ENCODE measurements at places on chromosomes 5 and 9.

DNA sequence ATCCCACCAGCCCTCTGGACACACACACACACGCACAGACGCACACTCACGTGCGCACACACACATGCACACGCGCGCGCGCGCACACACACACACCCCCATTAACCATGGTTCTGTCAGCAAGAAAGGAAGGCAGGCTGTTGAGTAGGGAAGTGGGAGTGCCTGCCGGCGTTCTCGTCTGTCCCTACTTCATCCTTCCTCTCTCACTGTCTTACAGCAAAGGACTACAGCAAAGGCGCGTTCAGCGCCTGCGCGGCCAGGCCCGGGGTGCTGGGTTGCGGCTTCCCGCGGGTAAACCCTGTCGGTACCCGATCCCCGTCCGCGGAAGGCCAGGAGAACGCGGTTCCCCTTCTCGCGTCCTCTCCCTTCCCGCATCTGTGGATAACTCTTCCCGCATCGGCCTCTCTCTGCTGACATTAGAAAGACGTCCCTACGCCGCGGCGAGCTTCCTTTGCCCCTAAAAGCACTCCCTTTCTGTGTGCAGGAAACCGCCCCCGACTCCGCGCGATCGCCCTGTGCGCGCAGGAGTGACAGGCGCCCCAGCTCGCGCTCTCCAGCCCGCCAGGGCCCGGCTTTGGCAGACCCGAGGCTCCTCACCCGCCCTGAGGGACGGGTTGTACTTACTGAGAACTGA, 219.2 kb downstream of the AGTPBP1 start:
- no peak for DNase-seq

DNA sequence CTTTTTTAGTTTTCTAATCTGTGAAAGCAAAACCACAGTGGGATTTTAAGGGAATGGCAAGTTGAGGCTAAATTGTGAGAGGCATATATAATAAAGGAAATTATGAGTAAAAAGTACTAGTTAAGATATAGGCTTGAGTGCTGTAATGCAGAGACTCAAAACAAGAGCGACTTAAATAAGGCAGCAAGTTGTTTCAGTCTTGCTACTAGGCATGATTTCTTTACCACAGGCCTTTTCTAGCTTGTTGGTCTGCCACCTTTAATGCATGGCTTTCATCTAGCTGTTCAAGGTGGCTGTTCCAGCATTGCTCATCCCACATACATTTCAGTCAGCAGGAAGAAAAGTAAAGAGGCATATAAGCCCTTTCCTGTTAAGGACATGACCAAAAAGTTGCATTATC, 427.9 kb upstream of the ADAMTSL1 start:
- DNase-seq, result no peak

DNA sequence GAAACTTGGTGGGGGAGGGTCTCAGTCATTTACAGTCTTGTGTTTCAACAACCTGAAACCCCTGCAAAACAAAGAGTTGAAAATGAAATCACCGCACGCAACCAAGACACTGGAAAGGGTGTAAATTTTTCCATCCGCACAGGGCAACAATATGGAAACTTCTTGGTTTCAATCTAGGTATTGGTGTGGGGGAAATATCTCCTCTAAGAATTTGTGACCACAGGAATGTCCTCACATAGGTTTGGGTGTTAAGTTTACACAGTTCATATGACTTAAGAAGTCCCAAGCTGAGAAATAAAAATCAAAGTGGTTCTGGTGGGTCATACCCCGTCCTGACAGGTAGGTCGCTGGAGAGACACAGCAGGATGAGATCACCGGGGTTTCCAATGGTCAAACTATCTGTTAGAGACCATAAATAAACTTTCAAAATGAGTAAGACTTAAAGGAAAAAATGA, 51.9 kb upstream of the PIP5K1B start:
- DNase-seq, result no peak

DNA sequence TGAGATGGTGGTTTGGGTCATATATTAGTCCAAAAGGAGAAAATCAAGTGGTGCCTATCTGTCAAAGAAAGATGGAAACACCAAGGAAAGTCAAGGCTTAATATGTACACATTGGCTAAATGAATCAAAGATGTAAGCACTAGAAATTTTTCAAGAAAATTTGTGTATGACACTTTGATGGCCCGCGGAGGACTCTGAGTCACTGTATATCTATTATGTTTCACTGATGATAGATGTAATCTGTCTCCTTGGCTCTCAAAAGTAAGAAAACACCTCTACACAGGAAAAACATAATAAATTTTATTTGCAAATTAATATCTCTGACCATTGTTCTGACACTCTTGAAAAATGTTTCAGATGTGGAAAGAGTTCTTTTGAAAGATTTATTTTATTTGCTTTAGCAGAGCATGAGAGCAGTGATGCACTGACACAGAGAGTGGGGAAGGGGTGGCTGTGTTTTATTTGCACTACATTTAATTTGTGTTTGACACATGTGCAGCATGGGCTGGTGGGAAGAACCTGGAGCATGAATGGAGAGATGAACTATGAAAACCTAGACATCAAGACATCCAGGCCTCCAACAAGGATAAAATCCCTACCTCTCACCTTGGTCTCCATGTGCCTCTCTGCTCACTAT, 180.8 kb upstream of the GAS1 start:
- DNase-seq, result no peak

DNA sequence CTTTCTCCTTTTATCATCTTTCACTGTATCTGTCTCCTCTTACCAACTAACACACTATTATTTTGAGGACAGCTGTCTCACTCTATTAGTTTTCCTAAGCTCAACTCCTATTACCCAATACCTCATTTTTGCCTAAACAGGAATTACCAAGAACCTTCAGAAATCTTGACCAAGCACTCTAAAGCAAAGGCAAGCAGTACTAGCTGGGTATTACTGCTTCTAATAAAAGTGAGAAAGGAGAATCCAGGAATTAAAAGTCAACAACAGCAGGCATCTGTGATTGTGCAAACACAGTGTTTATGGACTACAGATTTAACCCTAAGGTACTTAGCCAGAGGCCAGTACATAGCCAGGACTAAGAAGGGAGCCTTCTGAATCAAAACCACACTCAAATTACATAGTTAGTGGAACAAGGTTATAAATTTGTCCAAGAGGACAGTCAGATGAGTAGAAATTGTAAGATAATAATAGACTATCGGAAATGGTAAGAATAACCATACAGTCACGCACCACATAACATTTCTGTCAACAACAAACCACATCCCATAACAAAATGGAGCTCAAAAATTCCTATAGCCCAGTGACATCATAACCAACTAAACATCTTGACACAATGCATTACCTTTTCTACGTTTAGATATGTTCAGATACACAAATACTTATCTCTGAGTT, 8.3 kb downstream of the RFX3 start:
- no peak for DNase-seq

- DNase-seq, result no peak
Measured at GRCh38 chr5:42614509-42614908, 142.1 kb upstream of the CCDC152 start.

DNA sequence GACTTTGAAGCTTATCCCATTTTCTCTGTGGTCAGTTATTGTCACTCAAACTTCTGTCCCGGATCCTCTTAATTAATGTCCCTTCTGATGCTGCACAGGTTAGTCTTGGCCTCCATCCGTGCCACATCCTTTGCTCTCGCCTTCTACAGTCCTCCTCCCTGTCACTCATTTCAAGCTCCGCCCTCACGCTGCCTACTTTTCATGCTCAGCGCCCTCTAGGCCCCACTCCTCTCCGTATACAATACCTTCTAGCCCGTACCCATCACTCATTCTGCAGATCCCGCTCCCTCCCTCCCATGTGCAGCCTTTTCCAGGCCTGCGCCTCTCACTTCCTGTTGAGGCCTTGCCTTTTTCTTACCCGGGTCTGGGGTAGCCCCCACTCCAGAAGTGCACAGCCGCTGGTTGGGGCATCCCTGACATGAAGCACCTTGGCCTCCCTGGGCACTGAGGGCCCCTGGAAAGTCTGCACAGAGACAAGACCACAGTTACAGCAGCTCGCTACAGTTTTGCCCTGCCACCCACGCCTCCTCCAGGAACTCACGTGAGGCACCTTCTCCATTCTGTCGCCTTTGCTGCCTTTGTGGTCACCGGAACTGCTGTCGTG, 88.5 kb upstream of the SLC25A48 start:
- no peak for DNase-seq

DNA sequence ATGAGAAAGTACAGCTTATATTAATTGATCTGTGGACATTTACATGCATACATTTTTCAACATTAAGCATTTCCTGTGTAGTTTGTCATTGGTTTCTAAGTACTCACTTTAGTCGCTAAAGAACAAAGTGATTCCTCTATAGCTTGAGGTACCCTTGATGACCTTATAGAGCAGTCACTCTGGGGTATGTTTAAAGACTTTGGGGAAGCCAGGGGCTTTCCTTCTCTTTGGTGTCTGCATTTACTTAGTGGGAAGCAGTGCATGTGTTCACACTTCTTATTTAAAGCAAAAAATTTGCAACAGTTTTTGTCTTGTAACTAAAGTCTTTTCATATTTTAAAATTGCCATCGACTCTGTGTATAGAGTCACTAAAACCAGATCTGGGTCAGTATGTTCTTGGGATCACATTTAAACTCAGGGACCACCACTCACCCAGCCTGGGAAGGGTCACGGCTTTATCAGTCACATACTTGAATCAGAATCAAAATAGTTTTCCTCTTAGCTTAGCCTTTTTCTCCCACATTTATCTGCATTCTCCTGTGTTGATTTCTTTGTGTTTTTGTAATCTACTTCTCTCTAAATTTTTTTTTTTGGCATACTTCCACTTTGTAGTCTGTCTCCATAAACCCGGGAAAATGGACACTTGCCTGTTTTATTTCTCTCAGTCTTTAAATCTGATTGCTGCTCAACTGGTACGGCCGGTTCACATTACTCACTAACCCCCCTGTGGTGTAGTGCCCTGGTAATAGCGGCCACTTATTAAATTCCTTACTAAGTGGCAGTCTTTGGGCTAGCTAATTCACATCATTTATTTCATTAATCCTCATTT, 143.9 kb upstream of the FBN2 start:
- DNase-seq, result no peak

DNA sequence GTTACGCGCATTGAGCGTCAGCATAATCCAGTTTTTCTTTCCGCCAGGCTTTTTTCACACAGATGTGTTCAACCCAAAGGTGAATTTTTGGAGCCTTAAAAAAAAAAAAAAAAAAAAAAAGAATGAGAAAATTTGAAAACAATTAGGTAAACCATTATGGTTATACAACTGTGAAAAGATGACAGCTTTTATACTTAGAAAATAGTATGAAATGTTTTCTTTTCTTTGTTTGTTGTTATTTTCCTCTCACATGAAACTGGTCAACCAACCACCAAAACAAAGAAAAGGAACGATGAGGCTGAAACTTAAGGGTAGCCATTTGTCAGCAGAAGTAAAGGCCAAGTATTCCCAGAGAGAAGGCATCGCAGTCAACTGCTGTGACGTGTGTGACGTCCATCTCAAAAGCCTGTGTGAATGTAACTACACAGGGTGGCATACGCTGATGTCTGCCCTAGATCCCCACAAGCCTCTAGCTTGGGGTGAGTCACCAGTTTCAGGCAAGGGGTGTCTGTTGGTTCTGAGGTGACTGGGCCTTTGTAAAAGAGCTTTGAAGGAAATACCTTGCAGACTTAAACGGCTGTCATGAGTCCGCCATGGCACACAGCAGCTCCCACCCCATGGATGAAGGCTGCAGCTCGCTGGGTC, 182.9 kb downstream of the AOPEP start:
- DNase-seq, result no peak

- DNase-seq, result no peak
Measured at GRCh38 chr5:142845954-142846398, 75.8 kb downstream of the ARHGAP26 start.

DNA sequence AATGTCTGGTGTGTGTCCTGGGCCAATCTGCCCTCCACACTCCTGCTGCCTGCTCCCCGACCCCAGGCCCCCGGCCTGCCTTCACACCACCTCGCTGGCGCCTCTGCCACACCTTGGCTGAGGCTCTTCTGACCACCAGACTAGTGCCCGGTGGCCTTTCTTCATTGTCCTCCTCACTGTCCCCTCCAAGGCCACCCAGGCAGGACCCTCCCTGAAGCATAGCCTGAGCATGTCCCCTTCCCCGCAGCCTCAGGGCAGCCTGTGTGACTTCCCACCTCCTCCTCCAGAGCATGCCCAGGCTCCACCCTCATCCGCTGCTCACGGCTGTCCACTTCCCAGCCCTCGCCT, 154.6 kb downstream of the OLFM1 start:
- no peak for DNase-seq

GRCh38 chr9:2150338-2150737, 135.2 kb downstream of the SMARCA2 start:
- DNase-seq, result no peak

- DNase-seq, result no peak
Measured at GRCh38 chr9:38075272-38075671, 6.2 kb upstream of the SHB start.
